ENCODE measurements at places on chromosomes 7 and 10.

DNA sequence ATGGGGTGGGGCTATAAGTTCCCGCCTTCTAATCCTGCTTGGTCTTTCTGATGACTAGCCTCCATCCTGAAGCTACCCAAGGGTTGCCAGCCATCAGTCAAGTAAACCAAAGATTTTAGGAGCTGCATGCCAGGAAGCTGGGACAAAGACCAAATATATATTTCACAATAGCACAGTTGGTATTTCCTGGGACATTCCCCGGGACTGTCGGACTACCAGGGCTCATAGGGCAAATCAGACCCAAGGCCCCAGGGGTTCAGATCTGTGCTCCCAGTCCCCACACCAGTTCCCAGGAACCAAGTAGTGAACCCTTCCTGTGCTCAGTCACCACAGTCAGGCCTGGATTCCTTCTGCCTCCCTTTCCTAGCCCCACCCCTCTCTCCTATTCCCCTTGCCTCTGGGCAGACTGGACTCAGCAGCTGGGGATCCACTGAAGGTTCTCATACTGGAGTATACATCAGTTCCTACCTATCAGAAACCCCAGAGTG, 5.7 kb upstream of the CXCL12 start:
- no peak for DNase-seq

DNA sequence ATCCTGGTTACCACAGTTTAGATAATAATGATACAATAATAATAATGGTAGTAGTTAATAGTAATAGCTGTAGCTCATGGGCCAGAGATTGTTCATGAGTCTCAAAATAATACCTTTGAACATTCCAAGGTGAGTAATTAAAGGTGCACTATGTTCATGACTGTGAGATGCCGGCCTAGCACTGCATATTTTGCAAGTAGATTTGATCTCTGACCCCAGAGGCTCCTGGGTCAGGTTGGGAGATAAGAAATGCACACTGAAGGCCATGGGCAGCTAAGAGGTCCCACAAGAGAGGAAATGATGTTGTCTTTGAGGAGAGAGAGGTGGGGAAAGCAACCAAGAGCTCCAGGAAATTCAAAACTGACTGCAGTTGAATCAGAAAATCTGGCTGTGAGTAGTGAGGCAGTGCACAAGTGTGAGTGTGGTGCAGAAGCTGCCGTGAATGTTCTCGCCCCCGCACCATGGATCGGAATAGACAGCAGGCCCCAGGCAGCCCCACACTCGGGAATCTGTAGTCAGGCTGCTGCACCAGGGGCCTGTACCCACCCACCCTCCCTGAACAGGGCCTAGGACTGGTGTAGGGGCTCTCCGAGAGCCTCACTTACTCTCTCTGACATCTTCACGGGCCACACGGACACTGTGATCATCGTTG, 11.9 kb downstream of the CPXM2 start:
- DNase-seq, result no peak

DNA sequence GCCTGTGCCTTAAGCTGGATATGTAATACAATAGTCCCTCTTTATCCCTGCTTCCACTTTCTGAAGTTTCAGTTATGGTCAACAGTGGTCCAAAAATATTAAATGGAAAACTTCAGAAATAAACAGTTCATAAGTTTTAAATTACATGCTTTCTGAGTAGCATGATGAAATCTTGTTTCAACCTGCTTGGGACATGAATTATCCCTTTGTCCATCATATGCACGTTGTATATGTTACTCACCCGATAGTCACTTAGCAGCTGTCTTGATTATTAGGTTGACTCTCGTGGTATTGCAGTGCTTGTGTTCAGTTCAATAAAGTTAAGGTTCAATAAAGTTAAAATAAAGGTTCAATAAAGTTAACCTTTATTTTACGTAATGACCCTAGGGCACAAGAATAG, 25.5 kb downstream of the C1GALT1 start:
- peak; percentile 63 for DNase-seq

DNA sequence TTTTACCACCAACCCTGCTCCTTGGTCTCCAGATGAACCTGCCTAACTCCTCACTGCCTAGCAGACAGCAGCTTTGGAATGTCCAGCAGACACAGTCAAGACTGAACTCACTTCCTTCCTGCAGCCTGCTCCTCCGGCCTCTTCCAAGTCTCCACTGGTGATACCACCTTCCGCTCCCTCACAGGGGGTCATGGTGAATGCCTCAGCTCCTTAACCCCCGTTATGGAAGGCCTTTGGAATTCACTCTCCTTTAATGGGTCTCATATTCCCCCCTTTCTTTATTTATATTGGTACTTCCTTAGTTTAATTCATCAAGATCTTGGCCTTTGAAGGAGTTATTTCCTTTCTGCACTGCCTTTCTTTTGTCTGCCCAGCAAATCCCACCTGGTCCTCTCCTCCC, 44.9 kb upstream of the ZNF32 start:
- DNase-seq, result no peak

GRCh38 chr7:128456255-128456725, 612 bp downstream of the HILPDA start:
- DNase-seq, result no peak

GRCh38 chr7:101557421-101557820, 71.7 kb downstream of the MYL10 start:
- DNase-seq, result no peak

DNA sequence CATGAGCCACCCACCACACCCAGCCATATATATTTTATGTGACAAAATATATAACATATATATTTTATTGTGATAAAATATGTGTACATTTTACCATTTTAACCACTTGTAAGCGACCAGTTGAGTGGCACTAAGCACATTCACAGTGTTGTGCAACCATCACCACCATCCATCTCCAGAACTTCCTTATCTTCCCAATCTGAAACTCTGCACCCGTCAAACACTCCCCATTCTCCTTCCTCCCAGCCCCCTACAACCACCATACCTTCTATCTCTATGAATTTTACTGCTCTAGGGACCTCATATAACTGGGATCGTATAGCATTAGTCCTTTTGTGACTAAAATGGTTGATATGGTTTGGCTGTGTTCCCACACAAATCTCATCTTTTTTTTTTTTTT, 20.8 kb upstream of the CYTH3 start:
- DNase-seq, result no peak

GRCh38 chr7:66118603-66119002, 4.0 kb downstream of the CRCP start:
- DNase-seq, result no peak

DNA sequence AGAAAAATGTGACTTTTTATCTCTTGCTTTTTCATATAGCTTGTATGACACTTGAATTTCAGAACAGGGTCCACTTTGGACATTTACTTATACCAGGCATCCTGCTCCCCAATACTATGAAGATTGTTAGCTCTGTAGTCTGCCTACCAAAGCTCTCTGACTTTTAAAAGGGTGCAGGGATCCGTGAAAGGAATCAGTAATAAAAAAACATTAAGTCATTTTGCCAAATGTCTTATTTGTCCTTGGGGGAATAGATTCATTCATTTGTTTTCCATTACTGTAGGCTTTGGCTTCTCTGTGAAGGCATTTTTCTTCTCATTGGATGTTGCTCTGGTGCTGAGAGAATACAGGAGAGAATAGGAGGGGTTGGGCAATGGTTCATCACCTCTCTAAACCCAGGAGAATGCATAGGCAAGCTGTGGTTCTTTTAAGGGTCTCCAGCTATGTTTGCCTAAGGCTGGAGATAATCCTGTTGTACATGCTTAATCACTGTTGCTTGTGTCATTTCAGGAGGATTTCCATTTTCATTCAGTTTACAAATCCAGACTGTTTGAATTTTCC, 103.5 kb downstream of the SRI start:
- no peak for DNase-seq

DNA sequence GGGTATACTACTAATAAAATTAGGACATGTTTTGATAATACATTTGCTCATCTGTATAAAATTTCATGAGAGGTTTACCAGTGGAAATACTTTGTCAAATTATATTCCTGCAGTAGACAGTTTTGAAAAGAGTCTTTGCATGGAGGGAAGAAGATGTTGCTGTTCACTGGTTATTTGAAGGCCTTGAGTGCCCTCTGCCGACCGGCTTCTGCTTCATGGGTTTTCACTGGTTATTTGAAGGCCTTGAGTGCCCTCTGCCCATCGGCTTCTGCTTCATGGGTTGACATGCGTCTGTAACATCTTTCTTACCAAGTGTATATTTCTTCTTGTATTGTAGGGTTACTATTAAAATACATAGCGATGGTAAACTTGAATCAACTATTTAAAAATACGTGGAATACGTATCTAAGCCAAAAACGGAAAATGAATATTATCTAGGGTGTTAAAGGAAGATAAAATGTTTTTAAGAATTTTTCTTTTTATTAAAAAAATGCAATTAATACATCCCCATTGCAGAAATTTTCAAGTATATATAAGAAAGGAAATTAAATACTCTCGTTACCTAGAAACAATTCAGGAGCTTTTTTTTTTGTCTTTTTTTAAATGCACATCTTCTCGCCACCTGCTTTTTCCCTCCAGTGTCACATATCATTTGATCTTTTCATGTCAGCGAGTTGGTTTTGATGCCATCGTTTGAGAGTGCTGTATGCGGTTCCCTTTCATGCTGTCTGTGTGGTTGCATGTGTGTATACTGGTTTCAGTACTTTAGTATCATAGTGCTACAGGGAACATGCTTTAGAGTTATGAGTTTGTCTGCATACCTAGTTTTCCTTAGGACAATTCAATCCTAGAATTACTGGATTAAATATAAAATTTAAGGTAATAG, 73.4 kb downstream of the SHH start:
- peak; percentile 54 for DNase-seq

- no peak for DNase-seq
Measured at GRCh38 chr7:98282703-98283102, 1.2 kb downstream of the BRI3 start.

GRCh38 chr7:132650498-132650897, 74.2 kb upstream of the PLXNA4 start:
- DNase-seq, result peak; percentile 44

DNA sequence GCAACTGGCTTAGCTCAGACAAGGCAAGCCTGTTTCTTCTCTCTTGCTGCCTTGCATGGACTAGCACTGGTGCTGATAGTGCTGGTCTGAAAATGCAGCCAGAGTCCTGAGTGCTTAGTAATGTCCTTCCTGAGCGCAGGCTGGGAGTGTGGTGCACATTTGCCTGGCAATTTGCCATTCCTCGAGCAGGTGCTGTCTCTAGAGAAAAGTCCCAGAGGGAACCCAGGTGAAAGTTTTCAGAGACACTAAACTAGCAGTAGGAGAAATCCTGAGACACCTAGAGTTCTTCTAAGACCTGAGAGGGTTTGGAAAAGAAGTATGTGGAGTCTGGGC, 1.9 kb downstream of the SFTPD start:
- DNase-seq, result no peak

DNA sequence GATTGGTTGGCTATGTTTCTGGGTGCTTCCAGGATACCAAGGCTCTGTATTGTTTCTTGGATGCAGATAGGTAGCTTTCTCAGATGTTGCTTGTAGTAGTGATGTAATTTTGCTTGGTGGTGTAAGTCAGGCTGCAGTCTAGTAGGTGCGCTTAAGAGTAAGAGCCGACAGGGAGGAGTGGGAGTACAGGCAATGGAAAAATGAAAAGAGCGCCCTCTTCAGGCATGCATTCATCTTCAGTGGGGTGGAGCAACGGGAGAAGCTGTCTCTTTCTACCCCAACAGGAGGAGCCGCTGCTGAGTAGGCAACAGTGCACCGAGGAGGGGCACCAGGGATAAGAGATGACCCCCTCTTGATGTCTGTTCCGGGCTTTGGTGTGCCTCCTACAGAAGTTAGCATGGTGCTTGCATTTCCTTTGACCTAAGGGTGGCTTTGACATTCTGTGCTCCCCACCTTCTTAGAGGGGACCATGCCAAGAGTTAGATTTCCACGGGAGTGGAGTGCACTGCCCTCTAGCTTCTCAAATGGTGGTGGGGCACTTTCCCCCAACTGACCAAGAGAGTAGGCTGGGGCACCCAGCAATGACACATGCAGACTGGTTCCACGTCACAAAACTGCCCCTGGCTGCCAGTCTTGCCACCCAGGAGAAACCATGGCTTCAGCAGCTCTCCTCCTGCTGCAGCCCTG, 56.1 kb downstream of the ZNF783 start:
- no peak for DNase-seq

GRCh38 chr10:121708728-121709674, 110.8 kb upstream of the FGFR2 start:
- DNase-seq, result no peak

GRCh38 chr7:139131601-139132041, 22.1 kb upstream of the ZC3HAV1 start:
- no peak for DNase-seq

- peak; percentile 18 for DNase-seq
Measured at GRCh38 chr10:42960491-42960990, 116.3 kb upstream of the RET start.

Data from HCEC 1CT (cell line).